Activated gamma-delta T cell treated with Interleukin-2 at 50 U/mL for 16 hours (primary cell): ENCODE measurements at places on chromosomes 12 and 14.

DNA sequence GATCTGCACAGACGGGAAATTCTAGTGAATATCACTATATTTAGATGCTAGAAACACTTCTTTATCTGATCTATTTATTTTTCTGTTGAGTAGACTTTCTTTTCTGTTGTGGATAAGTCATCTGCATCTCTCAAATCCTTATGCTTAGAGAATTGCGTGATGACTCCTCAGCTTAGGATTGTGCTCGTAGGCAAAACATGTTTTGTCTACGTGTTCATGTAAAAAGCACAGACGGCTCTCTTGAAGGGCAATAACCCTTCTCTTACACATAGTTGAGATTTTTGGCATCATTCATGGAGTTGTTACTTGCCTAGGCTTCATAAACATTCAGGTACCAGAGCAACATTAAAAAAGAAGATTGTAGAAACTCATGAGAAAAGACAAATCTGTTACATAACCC is 18.6 kb downstream of the PPFIBP1 start:
- DNase-seq = no peak

GRCh38 chr12:27589419-27589818 is 65.4 kb downstream of the PPFIBP1 start:
- no peak for DNase-seq

GRCh38 chr12:46524778-46525177 is 152.2 kb upstream of the SLC38A2 start:
- DNase-seq = no peak

DNA sequence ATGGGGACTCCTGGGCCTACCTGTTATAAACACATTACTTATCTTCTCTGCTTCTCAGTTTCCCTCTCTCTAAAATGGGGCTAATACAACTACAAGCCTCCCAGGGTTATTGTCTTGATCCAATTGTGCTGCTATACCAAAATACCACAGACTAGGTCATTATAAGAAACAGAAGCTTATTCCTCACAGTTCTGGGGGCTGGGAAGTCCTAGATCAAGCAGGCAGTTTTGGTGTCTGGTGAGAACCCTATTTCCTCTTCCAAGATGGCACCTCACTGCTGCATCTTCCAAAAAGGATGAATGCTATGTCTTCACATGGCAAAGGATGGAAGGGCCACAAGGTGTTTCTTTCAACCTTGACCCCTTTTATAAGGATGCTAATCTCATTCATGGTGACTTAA is 732.9 kb upstream of the TBX3 start:
- DNase-seq = no peak

- no peak for DNase-seq
Observed at GRCh38 chr14:72636871-72637270, 257.0 kb downstream of the DPF3 start.
